ENCODE measurements at places on chromosomes 1 and 21.
A peak's percentile ranks its signal among the peaks of the same experiment; 100 is the strongest.

DNA sequence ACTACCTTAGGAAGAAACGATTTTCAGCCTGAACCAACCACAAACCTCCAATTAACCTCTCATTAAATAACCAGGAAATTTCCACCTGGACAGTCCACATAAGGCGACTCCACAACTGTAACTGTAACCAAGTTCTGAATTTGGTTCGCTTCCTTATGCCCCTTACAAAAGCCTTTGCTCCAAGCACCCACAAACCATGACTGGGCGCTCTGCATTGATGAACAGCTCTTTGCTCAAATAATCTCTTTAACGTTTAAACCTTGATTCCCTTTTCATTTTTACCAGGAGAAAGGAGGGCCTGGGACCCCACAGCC lies 38.2 kb upstream of the ZNF124 start:
- DNase-seq, result no peak

DNA sequence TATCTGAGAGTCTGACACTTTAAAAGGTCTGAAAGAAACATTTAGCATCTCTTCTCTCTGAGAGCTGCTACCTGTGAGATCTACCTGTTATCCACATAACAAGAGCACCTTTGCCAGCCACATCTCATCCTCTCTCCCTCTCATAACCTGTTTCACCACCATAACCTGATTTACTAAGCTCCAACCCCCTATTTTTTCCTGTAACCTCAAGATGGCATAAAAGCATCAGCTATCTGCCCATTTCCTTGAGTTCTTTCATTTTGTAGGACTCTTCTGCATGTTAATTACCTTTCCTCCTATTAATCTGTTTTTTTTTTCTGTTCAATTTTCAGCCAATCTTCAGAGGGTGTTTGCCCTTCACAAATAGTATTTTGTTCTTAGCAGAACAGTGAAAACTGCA lies 136.5 kb upstream of the KCNK1 start:
- DNase-seq, result no peak

- peak; percentile 66 for DNase-seq
Measured at GRCh38 chr1:206634365-206635079, 814 bp upstream of the DYRK3 start.

DNA sequence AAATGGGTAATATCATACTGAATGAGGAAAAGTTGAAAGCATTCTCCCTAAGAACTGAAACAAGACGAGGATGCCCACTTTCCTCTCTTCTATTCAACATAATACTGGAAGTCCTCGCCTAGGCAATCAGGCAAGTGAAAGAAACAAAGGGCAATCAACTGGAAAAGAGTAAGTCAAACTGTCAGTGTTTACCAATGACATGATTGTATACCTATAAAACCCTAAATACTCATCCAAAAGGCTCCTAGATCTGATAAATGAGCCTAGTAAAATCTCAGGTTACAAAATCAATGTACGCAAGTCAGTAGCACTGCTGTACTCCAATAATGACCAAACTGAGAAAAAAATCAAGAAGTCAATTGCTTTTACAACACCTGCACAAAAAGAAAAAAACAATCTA lies 575.8 kb upstream of the PRMT6 start:
- DNase-seq, result peak; percentile 3

GRCh38 chr1:161119092-161119903 lies 1.4 kb downstream of the NIT1 start:
- DNase-seq, result peak; percentile 67

DNA sequence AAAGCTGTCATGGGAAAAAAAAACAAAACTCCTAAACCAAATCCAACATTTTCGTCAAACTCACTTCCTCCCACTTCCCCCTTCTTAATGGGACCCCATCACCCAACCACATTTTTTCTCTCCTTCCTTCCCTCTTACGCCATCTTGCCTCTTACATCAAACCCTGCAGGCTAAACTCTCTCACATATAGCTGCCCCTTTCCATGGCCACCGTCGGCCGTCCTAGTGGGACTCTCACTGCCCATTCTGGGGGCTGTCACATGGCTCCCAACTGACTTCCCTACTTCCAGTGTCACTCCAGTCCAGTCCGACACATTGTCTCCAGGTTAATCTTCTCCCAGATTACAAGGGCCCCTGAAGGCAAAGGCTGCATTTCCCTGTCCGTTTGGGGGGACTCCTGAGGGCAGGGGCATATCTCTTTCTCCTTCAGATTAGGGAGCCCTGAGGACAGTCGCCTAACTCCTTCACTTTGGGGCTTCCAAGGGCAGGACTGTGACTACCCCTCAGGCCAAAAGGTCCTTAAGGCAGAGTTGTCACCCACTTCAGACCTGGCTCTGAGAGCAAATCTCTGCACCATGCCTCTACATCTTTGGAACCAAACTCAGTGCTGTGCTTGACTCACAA lies 658 bp downstream of the UBXN11 start:
- no peak for DNase-seq

GRCh38 chr1:58515794-58516401 lies 30.6 kb downstream of the OMA1 start:
- DNase-seq, result peak; percentile 40

DNA sequence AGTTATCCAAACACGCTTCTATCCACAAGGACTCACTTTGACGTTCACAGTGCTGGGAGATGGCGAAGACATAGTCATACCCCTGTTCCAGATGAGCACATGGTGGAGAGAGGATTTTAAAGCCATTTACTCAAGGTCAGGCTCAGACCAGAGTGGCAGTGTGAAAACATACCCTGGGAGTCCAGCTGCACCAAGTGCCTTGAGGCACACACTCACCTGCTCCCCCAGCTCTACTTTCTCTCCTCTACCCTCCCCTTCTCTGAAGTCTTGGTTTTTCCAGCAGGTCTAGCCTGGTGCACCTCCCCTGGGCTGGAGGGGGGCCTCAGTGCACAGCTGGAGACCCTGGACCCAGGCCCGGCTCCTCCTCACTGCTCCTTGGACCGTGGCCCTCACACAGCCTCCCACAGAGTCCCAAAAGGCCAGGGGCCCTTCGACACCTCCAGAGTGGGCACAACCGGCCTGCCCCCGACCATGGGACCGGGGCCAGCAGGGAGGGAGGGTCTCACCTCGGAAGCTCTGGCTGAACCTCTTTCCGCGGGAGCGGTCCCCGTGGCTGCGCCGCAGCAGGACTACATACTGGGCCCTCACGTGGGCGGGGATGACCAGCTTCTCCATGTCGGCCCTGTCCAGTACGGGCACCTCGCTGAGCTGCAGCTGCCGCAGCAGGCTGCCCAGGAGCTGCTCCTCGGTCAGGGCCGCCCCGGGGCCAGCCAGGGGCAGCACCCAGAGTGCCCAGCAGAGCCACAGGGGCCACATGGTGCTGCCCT lies 452 bp downstream of the LEFTY2 start:
- no peak for DNase-seq
